ENCODE measurements at places on chromosomes 4 and X. TPM values are rescaled to one million over a fixed set of nuclear protein-coding genes. Genes with fewer than 3 reads are reported as not detected.

Gene ARX
- total RNA-seq, result 0.29 TPM

Gene MGARP
- not detected for total RNA-seq

Gene SATL1
- not detected for total RNA-seq

Gene ASMT
- not detected for total RNA-seq

Gene KCND1
- not detected for total RNA-seq

DNA sequence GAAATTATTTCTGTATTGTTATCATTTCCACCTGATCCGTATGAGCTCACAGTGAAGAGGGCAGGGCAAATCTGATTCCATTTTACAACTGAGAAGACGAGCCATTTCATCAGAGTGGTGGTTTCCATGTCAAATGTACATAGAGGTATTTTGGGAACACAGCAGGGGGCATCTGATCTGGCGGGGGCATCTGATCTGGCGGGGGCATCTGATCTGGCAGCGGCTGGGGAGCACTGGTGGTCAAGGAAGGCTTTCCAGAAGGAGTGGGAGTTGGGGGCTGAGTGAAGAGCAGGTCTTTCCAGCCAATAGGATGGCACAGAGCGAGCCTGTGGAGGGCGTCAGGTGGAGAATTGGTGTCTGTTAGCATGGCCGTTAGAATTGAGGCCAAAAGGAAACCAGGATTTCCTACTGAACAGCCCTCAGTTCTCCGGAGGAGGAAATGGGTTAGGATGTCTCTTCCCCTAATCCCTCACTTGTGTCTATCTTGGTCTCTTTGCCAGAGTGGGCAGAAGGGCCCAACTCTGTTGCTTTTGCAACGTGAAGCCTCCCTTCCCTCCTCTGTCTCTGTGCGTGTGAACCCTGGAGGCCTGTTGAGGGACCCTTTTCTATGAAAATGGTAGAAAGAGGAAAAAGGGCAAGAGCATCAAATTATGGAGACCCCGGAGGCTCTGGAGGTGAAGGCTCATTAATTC is 41.3 kb downstream of the RHOH start:
- no peaks in the 10 kb centered on the region for H3K36me3 ChIP-seq
- no peaks in the 10 kb centered on the region for H3K27me3 ChIP-seq
- no peak overlapping the region for H3K4me3 ChIP-seq
- peaks cover 14% of the 10 kb centered on the region for H3K4me1 ChIP-seq

DNA sequence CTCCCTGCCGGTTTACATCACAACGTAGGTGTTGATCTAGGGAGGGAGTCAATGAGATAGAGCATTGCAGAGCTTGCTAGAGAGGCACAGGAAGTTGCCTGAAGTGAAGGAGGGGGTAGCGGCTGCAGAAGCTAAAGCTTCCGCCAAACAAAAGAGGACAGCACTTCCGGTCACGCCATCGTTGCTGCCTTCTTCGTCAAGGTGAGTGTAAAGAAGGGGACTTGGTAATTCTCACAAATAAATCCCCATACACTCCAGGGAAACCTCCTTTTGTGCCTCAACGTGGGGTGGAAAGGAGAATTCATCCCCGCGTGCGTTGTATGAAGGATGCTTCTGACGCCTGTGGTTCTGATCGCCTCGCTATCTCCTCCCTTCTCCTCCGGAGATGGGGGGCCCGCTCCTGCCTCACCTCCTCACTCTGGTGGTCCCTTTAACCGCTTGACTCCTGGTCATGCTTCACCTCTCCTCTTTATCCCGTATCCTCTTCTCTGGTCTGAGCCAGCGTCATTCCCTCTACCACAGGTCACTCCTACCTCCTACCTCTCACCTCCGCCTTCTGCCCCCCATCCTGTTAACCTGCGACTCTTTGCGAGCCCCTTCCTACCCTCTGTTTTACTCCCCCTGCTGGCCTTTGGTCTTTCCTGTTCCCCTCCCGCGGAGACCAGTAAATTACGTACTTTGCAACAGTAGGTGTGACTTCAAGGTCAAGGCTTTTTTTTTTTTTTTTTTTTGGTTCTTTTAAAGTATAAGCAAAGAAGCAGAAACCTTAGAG is 59.9 kb downstream of the GSPT2 start:
- DNase-seq, result peak; percentile 57
- peak overlapping the region; percentile 56 for H3K27ac ChIP-seq
- H3K4me3 ChIP-seq, result peak overlapping the region; percentile 59
- H3K4me1 ChIP-seq, result no peaks in the 10 kb centered on the region

GRCh38 chrX:2965965-2966364 is 36.8 kb upstream of the ARSD start:
- H3K4me3 ChIP-seq, result no peak overlapping the region
- H3K36me3 ChIP-seq, result no peaks in the 10 kb centered on the region
- no peak for DNase-seq
- H3K27me3 ChIP-seq, result no peaks in the 10 kb centered on the region
- H3K4me1 ChIP-seq, result no peaks in the 10 kb centered on the region

DNA sequence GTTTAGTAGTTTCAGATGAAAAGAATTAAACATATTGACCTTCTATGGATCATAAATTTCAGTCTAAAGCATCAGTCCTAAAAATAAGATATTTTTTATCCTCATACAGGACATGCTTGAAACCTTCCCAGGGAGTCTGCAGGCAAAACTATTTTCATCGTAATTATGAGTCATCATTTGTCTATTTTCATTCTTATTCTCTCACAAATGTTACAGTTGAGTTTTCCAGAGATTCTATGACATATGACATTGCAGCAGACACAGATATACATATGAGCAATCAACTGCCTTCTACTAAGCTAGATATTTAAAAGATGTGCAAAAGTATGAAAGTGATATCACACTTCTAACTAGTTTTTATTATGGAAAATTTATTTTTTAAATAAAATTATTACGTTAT is 398.0 kb downstream of the MAGEB5 start:
- no peak overlapping the region for H3K4me3 ChIP-seq
- no peak for DNase-seq
- H3K4me1 ChIP-seq, result no peaks in the 10 kb centered on the region
- H3K36me3 ChIP-seq, result no peaks in the 10 kb centered on the region
- H3K27me3 ChIP-seq, result no peaks in the 10 kb centered on the region

DNA sequence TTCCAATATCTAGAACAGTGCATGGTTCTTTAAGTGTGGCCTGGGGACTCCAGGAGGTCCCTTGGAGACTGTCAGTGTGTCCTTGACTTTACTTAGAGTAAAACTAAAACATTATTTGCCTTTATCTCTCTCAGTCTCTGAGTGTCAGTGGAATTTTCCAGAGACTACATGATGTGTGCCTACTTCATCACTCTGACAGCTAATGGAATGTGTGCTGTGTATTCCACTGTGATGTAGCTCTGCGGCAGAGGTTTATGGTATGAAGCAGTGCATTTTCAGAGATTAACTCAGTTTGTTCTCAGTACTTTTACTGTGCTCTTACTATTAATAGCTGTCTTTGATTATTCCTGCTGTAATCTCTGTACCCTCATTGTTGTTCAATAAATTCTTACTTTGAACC is 85.6 kb downstream of the MANBA start:
- H3K27me3 ChIP-seq, result no peaks in the 10 kb centered on the region
- no peaks in the 10 kb centered on the region for H3K4me1 ChIP-seq
- peaks cover 9% of the 10 kb centered on the region for H3K36me3 ChIP-seq

- H3K27me3 ChIP-seq, result no peaks in the 10 kb centered on the region
- H3K4me1 ChIP-seq, result no peaks in the 10 kb centered on the region
- no peak overlapping the region for H3K4me3 ChIP-seq
- H3K27ac ChIP-seq, result no peak overlapping the region
- DNase-seq, result no peak
These were observed 376.7 kb downstream of the GPM6A start for GRCh38 chr4:175435381-175435783.

GRCh38 chr4:79886021-79886420 is 187.0 kb downstream of the ANTXR2 start:
- no peaks in the 10 kb centered on the region for H3K36me3 ChIP-seq
- no peak for DNase-seq
- no peak overlapping the region for H3K27ac ChIP-seq

DNA sequence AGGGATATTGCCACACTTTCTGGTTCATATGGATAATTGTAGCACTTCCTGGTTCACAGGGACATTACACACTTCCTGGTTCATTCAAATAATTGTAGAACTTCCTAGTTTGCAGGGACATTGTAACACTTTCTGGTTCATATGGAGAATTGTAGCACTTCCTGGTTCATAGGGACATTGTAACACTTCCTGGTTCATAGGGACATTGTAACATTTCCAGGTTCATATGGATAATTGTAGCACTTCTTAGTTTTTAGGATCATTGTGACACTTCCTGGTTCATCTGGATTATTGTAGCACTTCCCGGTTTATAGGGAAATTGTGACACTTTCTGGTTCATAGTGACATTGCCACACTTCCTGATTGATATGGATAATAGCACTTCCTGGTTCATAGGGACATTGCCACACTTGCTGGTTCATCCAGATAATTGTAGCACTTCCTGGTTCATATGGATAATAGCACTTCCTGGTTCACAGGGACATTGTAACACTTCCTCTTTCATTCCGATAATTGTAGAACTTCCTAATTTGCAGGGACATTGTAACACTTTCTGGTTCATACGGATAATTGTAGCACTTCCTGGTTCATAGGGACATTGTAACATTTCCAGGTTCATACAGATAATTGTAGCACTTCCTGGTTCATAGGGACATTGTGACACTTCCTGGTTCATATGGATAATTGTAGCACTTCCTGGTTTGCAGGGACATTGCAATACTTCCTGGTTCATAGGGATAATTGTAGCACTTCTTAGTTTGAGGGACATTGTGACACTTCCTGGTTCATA is 59.2 kb upstream of the CD99 start:
- H3K27me3 ChIP-seq, result no peaks in the 10 kb centered on the region
- DNase-seq, result no peak
- H3K36me3 ChIP-seq, result peaks cover 24% of the 10 kb centered on the region
- no peak overlapping the region for H3K4me3 ChIP-seq

DNA sequence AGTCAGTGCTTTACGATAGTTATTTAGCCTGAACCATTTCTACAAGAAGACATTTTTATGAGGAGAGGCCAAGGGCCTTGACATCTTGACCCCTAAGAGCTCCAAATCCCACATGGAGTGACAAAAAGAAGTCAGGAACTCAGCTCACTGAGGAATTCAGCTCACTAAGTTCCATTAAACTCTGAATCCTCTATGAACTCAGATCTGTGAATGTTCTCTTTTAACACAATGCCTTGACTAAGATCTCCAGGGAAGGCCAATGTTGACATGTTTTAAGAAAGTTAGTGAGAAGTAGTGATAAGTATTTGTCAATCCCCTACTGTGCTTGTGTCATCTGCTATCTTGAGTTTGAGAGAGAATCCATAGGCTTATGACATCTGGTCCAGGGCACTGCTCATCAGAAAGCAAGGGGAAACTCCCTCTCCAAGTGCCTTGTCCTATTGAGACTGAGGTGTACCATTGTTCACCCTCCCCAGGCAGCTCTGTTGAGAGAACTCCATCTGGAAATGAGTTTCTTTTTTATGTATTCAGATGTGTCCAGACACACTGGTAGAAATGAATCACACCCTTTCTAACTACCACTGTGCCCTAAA is 68.7 kb upstream of the PCDH19 start:
- DNase-seq, result no peak
- no peaks in the 10 kb centered on the region for H3K36me3 ChIP-seq
- no peak overlapping the region for H3K4me3 ChIP-seq

GRCh38 chr4:150252306-150252705 is 174.1 kb downstream of the DCLK2 start:
- peaks cover 21% of the 10 kb centered on the region for H3K36me3 ChIP-seq
- H3K27ac ChIP-seq, result no peak overlapping the region
- no peaks in the 10 kb centered on the region for H3K27me3 ChIP-seq

GRCh38 chrX:73182502-73183114 is 32.0 kb downstream of the NAP1L2 start:
- no peak for DNase-seq
- no peak overlapping the region for H3K27ac ChIP-seq
- no peak overlapping the region for H3K4me3 ChIP-seq
- no peaks in the 10 kb centered on the region for H3K27me3 ChIP-seq
- no peaks in the 10 kb centered on the region for H3K36me3 ChIP-seq

DNA sequence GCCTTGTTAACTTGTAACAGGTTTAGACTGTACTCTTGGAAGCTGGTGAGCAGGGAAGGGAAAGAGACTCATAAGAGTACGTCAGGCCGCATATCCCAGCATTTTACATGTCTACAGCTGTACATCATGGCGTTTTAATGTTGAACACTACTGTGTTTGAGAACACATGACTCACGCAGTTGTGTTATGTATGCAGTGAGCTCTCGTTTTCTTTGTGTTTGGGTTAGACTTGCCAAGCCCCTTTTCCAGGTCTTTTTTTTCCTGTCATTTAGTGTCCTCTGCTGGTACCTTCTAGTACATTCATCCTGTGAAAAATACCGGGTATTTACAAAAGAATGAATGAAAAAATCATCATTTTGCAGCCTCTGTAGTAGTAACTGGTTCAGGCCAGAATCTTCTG is 35.3 kb downstream of the SMS start:
- H3K36me3 ChIP-seq, result peaks cover 21% of the 10 kb centered on the region
- DNase-seq, result no peak
- H3K27me3 ChIP-seq, result no peaks in the 10 kb centered on the region
- H3K4me3 ChIP-seq, result no peak overlapping the region
- peak overlapping the region; percentile 41 for H3K27ac ChIP-seq
- no peaks in the 10 kb centered on the region for H3K4me1 ChIP-seq

DNA sequence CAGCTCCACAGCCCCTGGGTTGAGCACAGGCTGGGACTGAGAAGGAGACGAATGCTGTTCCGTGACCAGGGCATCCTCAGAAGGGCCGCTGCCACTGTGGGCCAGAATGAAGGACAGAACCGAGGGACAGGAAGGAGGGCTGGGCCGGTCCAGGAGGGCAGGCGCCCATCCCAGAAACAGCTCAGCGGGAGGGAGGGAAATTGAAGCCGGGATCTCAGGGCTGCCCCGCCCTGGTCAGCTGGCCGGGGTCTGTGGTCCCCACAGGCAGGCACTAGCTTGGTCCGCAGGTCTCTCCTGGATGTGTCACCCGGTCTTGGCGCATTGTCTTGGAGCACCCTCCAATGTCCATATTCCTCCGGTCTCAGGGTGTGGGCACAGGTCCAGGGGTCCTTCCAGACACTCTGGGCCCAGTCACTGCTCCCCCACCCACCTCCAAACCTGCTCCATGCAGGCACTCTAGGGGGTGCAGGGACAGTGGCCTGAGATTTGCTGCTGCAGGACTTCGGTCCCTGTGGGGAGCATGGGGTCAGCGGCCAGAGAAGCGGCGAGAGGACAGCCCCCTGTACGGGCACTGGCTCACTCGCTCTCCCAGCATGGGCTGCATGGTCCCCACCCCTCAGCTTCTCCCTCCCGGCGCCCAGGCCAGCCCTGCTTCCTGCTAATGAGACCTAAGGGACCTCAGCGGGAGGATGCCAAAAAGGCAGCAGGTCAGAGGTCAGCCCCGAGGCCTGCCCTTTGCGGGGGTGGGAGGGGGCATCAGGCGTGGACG is 23.9 kb upstream of the MXD4 start:
- peaks cover 4% of the 10 kb centered on the region for H3K36me3 ChIP-seq
- no peaks in the 10 kb centered on the region for H3K4me1 ChIP-seq
- no peak overlapping the region for H3K4me3 ChIP-seq

GRCh38 chr4:151753056-151753455 is 7.8 kb downstream of the GATB start:
- H3K4me3 ChIP-seq, result no peak overlapping the region
- H3K36me3 ChIP-seq, result no peaks in the 10 kb centered on the region
- DNase-seq, result no peak
- H3K27ac ChIP-seq, result no peak overlapping the region
- H3K4me1 ChIP-seq, result no peaks in the 10 kb centered on the region
